BJ (cell line): ENCODE measurements at places on chromosomes 2 and 18. TPM values are rescaled to one million over a fixed set of nuclear protein-coding genes. Genes with fewer than 3 reads are reported as not detected.

GRCh38 chr2:107363806-107364205, 462.9 kb upstream of the RGPD4 start:
- DNase-seq, result no peak

The CHRND gene
- polyA plus RNA-seq, result not detected in 2 replicates

GRCh38 chr18:9683418-9684396, 24.4 kb upstream of the RAB31 start:
- peak; percentile 27 for DNase-seq

The SLC1A4 gene
- 51.0 and 80.7 TPM in 2 replicates for polyA plus RNA-seq

DNA sequence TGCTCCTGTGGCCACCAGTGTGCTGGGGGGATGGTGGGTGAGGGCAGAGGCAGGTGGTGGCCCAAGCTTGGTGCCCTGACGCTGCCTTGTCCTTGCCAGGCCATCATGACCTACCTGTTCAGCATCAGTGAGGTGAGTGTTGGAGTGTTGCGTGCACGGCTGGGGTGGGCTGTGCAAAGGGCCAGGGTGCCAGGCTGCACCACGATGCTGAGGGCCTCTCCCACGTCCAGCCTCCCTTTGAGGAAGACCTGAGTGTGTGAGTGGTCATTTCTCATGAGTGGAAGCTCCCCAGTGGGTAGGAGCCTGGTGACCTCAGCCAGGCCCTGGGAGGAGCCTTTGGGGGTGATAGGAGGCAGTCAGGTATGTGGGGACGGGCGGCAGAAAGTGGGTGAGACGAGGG, 3.2 kb downstream of the NT5DC4 start:
- no peak for DNase-seq

DNA sequence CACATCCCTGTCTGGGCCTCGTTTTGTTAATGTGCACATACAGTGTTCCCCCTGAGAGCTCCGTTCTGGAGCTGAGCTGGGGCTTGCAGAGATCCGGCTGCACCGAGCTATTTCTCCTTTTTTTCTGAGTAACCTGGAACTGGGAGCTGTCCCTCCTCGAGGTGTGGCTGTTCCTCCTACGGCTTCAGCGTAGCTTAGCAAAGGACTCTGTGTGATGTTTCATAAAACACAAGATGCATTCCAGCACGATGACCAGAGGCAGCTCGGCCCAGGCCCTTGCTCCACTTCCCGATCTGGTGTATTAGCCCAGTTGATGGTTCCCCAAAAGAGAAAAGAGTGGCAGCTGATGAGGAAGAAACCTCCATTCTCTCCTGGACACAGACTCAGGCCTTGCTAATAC, 103.0 kb downstream of the FAM210A start:
- DNase-seq, result no peak

The MOB4 gene
- polyA plus RNA-seq, result 20.3 and 30.5 TPM in 2 replicates

DNA sequence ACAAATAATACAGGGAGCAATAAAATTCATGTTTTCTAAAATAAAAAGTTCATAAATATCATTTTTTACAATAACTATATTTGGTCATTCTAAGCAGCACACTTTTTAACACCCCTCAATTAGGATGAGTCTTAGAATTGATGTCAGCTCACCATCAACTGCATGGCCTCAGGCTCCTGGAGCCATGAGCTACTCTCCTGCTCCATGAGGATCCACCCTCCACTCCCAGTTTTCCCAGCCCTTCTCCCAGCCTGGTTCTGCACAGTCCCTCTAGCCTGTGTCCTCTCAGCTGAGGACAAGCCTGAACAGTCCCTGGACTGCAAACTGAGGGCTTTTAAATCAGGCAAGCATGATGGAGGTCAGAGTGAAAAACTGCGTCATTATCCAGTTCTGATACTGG, 89.1 kb downstream of the SMC6 start:
- no peak for DNase-seq

DNA sequence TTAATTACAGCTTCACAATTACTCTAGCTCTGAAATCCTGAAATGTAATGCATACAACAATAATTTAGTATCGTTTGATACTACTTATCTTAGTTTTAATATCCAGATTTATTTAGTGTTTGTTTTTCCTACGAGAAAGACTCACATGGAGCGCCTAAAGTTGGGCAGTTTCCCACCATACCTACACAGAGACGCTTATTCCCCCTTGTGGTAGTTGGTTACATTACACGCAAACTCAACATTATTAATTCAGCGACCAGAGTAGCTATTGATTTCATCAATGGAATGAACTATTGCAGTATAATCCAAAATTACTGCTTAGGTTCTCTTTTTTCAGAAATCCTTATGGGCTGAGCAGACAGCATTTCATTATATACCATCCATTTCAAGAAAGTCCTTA, 164.0 kb upstream of the REG3G start:
- DNase-seq, result no peak

DNA sequence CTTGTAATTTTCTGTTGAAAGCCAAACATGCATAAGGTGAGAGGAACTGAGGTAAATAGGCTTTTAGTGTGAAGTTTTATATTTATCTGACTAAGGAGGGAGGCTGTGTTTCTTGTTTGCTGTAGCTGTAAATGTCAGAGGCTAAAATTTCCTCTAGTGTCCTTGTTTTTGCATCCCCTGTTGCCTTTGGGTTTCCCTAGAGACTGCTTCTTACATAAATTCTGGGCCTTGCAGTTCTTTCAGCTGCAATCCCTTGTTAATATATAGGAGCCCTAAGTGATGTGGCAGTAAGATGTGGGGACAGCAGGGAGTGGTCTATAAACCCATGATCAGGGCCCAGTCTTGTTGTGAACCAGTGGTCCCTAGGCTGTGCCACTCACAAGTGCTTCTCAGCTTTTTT, 7.5 kb upstream of the IMP4 start:
- DNase-seq, result no peak
